Activated naive CD8-positive, alpha-beta T cell treated with anti-CD3 and anti-CD28 coated beads, Interleukin-2, amount 10 ng/mL, durations not matched to agents 7 days and 5 days (primary cell): ENCODE measurements at places on chromosomes 7 and 10. TPM values are rescaled to one million over a fixed set of nuclear protein-coding genes. Genes with fewer than 3 reads are reported as not detected.

GPR15LG gene
- total RNA-seq: not detected

FFAR4 gene
- total RNA-seq: not detected

LDB3 gene
- total RNA-seq: not detected

CFTR gene
- not detected for total RNA-seq

MOGAT3 gene
- not detected for total RNA-seq

GBX1 gene
- not detected for total RNA-seq

- H3K4me3 ChIP-seq: no peak overlapping the region
- DNase-seq: no peak
- peaks cover 6% of the 10 kb centered on the region for H3K27me3 ChIP-seq
- no peaks in the 10 kb centered on the region for H3K36me3 ChIP-seq
- no peaks in the 10 kb centered on the region for H3K4me1 ChIP-seq
Observed at GRCh38 chr7:16960337-16960965, 78.7 kb upstream of the AGR3 start.

GRCh38 chr10:6023661-6024333 is 38.4 kb downstream of the IL2RA start:
- no peak for DNase-seq
- H3K4me3 ChIP-seq: no peak overlapping the region
- no peaks in the 10 kb centered on the region for H3K27me3 ChIP-seq
- H3K27ac ChIP-seq: no peak overlapping the region
- peaks cover 41% of the 10 kb centered on the region for H3K4me1 ChIP-seq

DNA sequence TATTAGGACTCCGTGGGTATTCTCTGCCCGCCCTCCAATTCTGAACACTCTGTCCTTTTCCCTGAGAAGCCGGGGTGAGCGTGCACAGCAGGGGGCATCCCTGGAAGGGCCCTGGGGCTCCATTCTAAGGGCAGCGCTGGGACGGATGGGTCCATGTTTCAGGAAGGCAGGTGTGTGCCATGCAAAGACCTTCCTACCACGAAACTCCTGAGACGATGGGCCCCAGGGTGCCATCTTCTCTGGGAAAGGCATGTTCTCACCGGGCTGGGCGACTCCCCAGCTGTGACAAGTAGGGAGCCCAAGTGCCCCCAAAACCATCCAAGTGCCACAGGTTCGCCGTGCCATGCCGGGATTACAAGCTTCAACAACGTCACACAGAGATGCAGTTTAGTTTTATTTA is 256.7 kb downstream of the DNAJB6 start:
- H3K27ac ChIP-seq: no peak overlapping the region
- H3K27me3 ChIP-seq: peaks cover 23% of the 10 kb centered on the region
- no peak overlapping the region for H3K4me3 ChIP-seq
- no peaks in the 10 kb centered on the region for H3K36me3 ChIP-seq
- no peak for DNase-seq
- H3K4me1 ChIP-seq: no peaks in the 10 kb centered on the region

DNA sequence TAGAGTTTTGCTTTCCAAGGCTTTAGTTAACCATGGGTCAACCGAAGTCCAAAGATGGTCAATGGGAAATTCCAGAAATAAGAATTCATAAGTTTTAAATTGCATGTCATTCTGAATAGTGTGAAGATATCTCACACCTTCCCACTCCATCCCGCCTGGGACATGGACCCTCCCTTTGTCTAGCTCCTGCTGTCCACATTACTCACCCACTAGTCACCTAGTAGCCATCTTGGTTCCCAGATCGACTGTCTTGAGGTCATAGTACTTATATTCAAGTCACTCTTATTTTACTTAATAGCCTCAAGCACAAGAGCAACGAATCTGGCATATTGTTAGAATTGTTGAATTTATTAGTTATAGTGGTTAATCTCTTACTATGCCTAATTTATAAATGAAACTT is 366.6 kb downstream of the PRPF18 start:
- H3K27me3 ChIP-seq: no peaks in the 10 kb centered on the region
- no peaks in the 10 kb centered on the region for H3K4me1 ChIP-seq
- H3K4me3 ChIP-seq: no peak overlapping the region
- DNase-seq: no peak
- no peak overlapping the region for H3K27ac ChIP-seq
- H3K36me3 ChIP-seq: no peaks in the 10 kb centered on the region

- H3K27me3 ChIP-seq: no peaks in the 10 kb centered on the region
- no peak overlapping the region for H3K4me3 ChIP-seq
- no peak overlapping the region for H3K27ac ChIP-seq
- no peak for DNase-seq
- H3K36me3 ChIP-seq: no peaks in the 10 kb centered on the region
- no peaks in the 10 kb centered on the region for H3K4me1 ChIP-seq
Observed at GRCh38 chr7:4361774-4362173, 320.3 kb upstream of the FOXK1 start.

- H3K36me3 ChIP-seq: no peaks in the 10 kb centered on the region
- H3K4me1 ChIP-seq: no peaks in the 10 kb centered on the region
- no peak overlapping the region for H3K27ac ChIP-seq
- H3K4me3 ChIP-seq: no peak overlapping the region
- H3K27me3 ChIP-seq: no peaks in the 10 kb centered on the region
- DNase-seq: no peak
Observed at GRCh38 chr10:2301227-2301626, 563.9 kb upstream of the ADARB2 start.

- H3K27ac ChIP-seq: no peak overlapping the region
- peaks cover 9% of the 10 kb centered on the region for H3K4me1 ChIP-seq
- no peak for DNase-seq
- H3K27me3 ChIP-seq: peaks cover 10% of the 10 kb centered on the region
- H3K4me3 ChIP-seq: no peak overlapping the region
- no peaks in the 10 kb centered on the region for H3K36me3 ChIP-seq
Observed at GRCh38 chr7:80151274-80151665, 16.6 kb downstream of the GNAI1 start.

DNA sequence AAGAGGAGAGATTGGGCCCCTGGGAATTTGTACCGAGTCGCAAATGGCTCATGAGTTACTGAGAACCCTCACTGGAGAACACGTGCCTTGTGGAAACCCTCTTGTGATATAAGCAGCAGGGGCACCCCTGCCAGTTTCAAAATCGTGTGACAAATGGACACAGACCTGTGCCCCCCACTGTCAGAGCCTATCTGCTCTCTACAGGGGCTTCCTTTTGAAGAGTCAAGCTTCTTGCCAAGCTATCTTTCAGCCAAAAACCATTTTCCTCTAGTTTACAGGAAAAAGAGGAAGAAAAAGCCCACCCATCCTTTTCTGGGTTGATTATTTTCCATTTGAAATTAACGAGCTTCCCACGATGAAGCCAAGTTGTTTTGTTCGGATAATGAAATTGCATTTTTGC is 64.1 kb upstream of the MPP7 start:
- H3K36me3 ChIP-seq: peaks cover 10% of the 10 kb centered on the region
- peaks cover 41% of the 10 kb centered on the region for H3K4me1 ChIP-seq
- no peak for DNase-seq
- no peak overlapping the region for H3K4me3 ChIP-seq
- H3K27ac ChIP-seq: peak overlapping the region; percentile 98
- H3K27me3 ChIP-seq: no peaks in the 10 kb centered on the region

DNA sequence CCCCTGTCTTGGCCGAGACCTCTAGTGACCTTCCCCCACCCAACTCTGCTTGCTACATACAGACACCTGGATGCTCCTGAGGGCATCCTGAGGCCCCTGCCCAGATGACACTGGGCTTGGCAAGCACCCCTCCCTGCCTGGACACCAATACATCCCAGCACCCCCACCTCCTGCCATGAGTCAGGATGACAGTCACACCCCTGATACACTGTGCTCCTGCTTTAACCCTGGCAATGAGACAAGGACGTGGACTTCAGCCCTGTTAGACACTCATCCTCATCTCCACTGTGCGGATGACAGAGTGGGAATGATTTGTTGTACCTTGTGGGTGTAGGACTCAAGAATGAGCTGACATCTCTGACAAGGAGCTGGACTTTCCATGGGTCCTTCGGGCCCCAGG is 186.3 kb upstream of the ADCY1 start:
- peaks cover 4% of the 10 kb centered on the region for H3K27me3 ChIP-seq
- H3K27ac ChIP-seq: no peak overlapping the region
- H3K36me3 ChIP-seq: no peaks in the 10 kb centered on the region

GRCh38 chr10:4672201-4672600 is 153.8 kb upstream of the AKR1E2 start:
- H3K4me3 ChIP-seq: no peak overlapping the region
- no peaks in the 10 kb centered on the region for H3K4me1 ChIP-seq

DNA sequence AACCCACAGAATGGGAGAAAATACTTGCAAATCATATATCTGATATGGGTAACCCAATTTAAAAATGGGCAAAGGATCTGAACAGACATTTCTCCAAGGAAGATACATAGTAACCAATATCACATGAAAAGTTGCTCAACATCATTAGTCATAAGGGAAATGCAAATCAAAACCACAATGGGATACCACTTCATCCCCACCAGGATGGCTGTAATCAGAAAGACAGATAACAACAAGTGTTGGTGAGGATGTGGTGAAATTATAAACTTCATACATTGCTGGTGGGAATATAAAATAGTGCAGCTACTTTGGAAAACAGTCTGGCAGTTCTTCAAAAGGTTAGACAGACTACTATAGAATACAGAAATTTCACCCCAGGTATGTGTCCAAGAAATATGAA is 19.3 kb downstream of the AOC1 start:
- DNase-seq: no peak
- H3K4me1 ChIP-seq: peaks cover 1% of the 10 kb centered on the region
- H3K4me3 ChIP-seq: no peak overlapping the region
- H3K27me3 ChIP-seq: peaks cover 42% of the 10 kb centered on the region
- H3K27ac ChIP-seq: no peak overlapping the region
